Stimulated activated CD4-positive, alpha-beta T cell treated with anti-CD3 and anti-CD28 coated beads, Interleukin-15, amount 100 ng/mL, for 1 hour (primary cell): ENCODE measurements at places on chromosomes 16 and 17.

- DNase-seq = no peak
Observed at GRCh38 chr17:39569126-39569525, 38.6 kb downstream of the NEUROD2 start.

GRCh38 chr17:56108811-56109284 lies 44.4 kb upstream of the ANKFN1 start:
- no peak for DNase-seq

GRCh38 chr17:44464037-44464436 lies 39.2 kb downstream of the GPATCH8 start:
- DNase-seq = no peak

GRCh38 chr16:78925083-78925767 lies 675.3 kb downstream of the MAF start:
- no peak for DNase-seq

- DNase-seq = no peak
Observed at GRCh38 chr16:57982385-57982784, 11.5 kb upstream of the CNGB1 start.

DNA sequence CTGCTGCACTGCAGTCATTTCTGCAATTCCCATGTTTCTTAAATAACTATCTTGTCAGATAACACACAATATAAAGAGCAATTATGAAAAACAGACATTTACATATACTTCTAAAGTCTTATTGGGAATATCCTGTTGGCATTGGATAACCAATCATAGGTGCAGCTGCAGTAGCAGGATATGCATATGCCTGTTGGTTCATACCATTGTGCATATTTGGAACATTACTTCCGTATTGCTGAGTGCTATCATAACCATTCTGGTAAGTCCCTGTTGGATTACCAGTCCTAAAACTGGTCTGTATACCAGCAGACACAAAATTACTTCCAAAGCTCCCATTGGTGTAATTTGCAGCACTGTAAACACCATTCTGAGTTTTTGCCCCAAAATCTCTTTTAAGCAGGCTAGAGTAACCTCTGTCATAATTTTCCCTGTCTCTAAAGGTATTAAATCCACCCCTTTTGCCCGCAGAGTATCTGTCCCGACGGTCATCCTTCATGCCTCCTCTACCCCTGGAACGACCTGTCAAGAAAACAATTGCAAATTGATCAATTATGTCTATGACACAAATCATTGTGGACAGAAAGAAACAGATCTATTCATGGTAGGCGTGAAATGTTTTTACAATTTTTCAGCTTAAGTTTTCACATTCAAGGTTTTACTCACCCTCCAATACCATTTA lies 3.1 kb upstream of the POLG2 start:
- DNase-seq = no peak

GRCh38 chr17:35432176-35433074 lies at the start of gene SLFN12:
SLFN12 (minus strand) TSS chr17:35432500; CDS start chr17:35423028, 9,472 bp downstream.
- peak; percentile 22 for DNase-seq

GRCh38 chr17:39658346-39658745 lies 6.8 kb upstream of the TCAP start:
- DNase-seq = no peak

- DNase-seq = no peak
Observed at GRCh38 chr17:45820052-45820780, 24.5 kb upstream of the SPPL2C start.

DNA sequence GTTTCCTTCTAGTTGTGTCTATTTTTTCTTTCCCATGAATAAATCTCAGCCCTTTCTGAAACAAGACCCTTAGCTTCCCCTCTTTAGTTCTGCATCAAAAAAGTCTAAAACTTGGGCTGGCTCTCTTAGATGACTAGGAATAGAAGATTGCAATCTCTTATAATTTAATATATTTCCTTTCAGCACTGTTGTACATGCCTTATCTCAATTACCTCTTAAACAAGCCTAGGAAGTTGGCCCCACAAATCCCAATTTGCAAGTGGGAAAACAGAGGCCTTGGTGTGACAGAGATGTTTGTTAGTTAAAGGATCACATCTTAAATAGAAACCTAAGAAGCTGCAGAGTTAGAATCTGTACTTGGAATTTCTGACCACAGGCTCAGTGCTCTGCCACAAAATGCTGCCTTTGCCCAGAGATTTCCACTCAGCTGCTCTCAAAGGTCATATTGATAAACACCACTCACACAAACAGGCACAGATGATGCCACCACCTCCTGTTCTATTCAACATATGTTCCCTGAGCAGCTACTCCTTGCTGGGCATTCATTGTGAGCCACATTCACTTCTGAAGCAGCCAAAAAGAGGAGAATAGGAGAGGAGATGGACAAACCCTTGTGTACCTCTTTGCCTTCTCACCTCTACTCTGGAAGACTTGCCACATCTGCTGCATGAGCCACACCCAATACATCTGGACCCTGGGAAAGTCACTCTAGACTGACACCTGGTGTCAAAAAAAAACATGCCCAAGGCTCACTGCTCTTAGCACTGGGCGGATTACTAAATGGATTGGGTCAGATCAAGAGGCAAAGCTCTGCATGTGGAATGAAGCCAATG lies 5.5 kb downstream of the CCDC182 start:
- DNase-seq = no peak

DNA sequence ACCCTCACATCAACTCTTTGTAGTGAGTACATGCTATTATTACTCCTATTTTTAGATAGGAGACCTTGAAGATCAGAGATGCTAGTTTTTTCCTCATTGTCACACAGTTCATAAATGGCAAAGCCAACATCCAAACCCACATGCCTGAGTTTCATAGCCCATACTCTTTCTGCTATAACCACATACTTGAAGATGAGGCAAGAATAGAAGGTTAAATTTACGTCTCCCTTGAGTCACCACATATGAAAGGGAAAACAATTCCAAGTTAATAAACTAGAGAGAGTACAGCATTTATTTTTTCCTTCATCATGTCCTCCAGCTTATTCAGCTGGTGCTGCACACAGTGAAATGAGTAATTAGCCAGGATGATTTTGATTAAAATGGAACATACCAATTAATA lies 23.7 kb downstream of the NUDT7 start:
- no peak for DNase-seq

- DNase-seq = no peak
Observed at GRCh38 chr17:68641276-68642117, 40.3 kb upstream of the FAM20A start.

DNA sequence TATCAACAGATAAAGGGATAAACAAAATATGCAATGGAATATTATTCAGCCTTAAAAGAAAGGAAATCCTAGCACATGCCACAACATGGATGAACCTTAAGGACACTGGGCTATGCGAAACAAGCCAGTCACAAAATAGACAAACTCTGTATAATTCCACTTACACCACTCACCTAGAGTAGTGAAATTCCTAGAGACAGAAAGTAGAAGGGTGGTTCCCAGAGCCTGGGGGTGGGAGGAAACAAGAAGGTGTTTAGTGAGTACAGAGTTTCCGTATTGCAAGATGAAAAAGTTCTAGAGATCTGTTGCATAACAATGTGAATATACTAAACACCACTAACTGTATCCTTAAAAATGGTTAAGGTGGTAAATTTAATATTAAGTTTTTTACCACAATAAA lies 10.0 kb downstream of the SPOP start:
- DNase-seq = no peak

DNA sequence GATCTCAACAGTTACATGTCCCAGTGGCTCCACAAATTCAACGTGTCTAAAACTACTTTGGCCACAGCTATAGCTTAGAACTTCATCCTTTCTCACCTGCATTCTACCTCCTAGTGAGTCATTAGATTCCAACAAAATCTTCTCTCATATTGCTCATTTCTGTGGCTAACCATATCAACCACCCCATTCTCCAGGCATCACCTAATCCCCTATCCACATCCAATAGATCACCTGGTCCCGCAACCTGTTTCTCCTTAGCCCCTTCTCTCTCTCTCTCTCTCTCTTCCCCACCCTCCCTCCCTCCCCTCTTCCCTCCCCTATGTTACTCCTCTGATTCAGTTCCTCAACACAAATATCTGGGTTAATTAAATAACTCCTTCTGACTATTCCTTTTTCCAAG lies 64.6 kb downstream of the ANKFN1 start:
- no peak for DNase-seq

- DNase-seq = no peak
Observed at GRCh38 chr17:18980682-18981334, 23.8 kb downstream of the FAM83G start.

GRCh38 chr16:47634727-47635126 lies 173.6 kb downstream of the PHKB start:
- no peak for DNase-seq
